ENCODE measurements at places on chromosomes 5 and 9. TPM values are rescaled to one million over a fixed set of nuclear protein-coding genes. Genes with fewer than 3 reads are reported as not detected.

PCYOX1L gene
- 18.2 TPM for total RNA-seq

STING1 gene
- total RNA-seq, result 37.4 TPM

DNA sequence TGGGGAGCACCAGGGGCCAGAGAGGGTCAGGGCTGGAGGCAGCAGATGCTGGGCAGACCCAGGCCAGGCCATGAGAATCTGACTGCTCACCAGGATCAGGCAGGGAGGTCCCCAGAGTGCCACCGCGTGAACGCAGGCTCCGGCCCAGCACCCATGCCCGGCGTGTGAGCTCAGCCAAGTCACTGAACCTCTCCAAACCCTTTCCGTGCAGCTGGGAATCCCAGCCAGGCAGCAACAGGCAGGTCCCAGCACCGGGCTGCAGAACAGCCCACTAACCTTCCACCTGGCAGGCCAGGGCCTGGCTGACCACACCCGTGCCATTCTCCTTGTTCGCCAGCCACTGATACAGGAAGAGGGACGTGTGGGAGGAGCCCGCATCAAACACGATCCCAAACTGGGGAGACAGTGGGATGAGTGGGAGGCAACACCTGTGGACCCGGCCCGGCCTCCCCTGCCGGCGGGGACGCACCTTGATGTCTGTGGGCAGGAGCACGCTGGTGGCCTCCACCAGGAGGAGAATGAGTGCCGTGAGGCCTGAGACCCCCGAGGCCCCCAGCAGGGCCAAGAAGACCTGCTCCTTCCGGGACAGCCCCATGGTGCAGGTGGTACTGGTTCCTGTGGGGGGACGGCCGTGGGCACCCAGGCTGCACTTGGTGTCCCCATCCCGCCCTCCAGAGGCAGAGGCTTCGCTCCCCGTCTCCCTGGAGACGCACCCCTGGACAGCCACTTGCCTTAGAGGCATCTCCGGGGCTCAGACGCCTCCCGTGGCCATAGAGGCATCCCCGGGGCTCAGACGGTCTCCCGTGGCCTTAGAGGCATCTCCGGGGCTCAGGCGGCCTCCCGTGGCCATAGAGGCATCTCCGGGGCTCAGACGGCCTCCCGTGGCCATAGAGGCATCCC is 3.2 kb downstream of the ENTPD8 start:
- DNase-seq, result no peak

GRCh38 chr5:172870715-172871461 is 36.8 kb downstream of the ERGIC1 start:
- no peak for DNase-seq

PLCXD3 gene
- total RNA-seq, result not detected

Measured in activated naive CD8-positive, alpha-beta T cell treated with anti-CD3 and anti-CD28 coated beads for 36 hours (primary cell).